ENCODE measurements at places on chromosomes 1 and 21. TPM values are rescaled to one million over a fixed set of nuclear protein-coding genes. Genes with fewer than 3 reads are reported as not detected.

The RABGGTB gene
- total RNA-seq = 101 TPM

The NMNAT2 gene
- 7.5 TPM for total RNA-seq

The GPR157 gene
- 2.5 TPM for total RNA-seq

The HYI gene
- total RNA-seq = 44.4 TPM

The LMOD1 gene
- 23.3 TPM for total RNA-seq

The RHOC gene
- total RNA-seq = 99.1 TPM

The OPTC gene
- 40.7 TPM for total RNA-seq

The TRIM58 gene
- 7.0 TPM for total RNA-seq

The PERM1 gene
- total RNA-seq = 1.3 TPM

The OR2T29 gene
- not detected for total RNA-seq

The CYP4X1 gene
- 6.3 TPM for total RNA-seq

The RGS5 gene
- 164 TPM for total RNA-seq

The MYBPH gene
- 4.5 TPM for total RNA-seq

The FABP3 gene
- total RNA-seq = 27.0 TPM

The AADACL3 gene
- total RNA-seq = 0.11 TPM

The SLC37A1 gene
- total RNA-seq = 13.5 TPM

The LEFTY1 gene
- total RNA-seq = 0.60 TPM

The AVPR1B gene
- not detected for total RNA-seq

The HSPA6 gene
- total RNA-seq = 105 TPM

The AQP10 gene
- total RNA-seq = not detected

The KRTAP11-1 gene
- not detected for total RNA-seq

The NUF2 gene
- total RNA-seq = 14.2 TPM

The OR10J1 gene
- total RNA-seq = not detected

The RNU1-3 gene
- total RNA-seq = under 0.01 TPM

The FNDC10 gene
- total RNA-seq = 1.9 TPM

The TAS1R3 gene
- total RNA-seq = 0.77 TPM

The CELA2A gene
- not detected for total RNA-seq

The DCST1 gene
- not detected for total RNA-seq

The EFCAB14 gene
- total RNA-seq = 78.2 TPM

The DPT gene
- 54.1 TPM for total RNA-seq

The AMY1C gene
- not detected for total RNA-seq

The SPRR3 gene
- not detected for total RNA-seq

The ADORA1 gene
- total RNA-seq = 1.9 TPM

The CA6 gene
- not detected for total RNA-seq

The CSTB gene
- 6.3 TPM for total RNA-seq

The CRP gene
- not detected for total RNA-seq

The ATP5PB gene
- total RNA-seq = 165 TPM

The CLIC6 gene
- total RNA-seq = 10.9 TPM

The FMO3 gene
- total RNA-seq = 0.49 TPM

The SYCP1 gene
- 0.11 TPM for total RNA-seq

The OLIG1 gene
- 0.38 TPM for total RNA-seq

Data from camera-type eye (tissue), 1 donor.